ENCODE measurements at places on chromosomes 2 and 18. TPM values are rescaled to one million over a fixed set of nuclear protein-coding genes. Genes with fewer than 3 reads are reported as not detected.

Gene GTF2A1L
- not detected for total RNA-seq

Gene ASPRV1
- 1.0 TPM for total RNA-seq

Gene CCDC102B
- 1.2 TPM for total RNA-seq

Gene LGALSL
- total RNA-seq, result 2.6 TPM

Gene OR6B2
- total RNA-seq, result not detected

Gene FBXO48
- total RNA-seq, result 1.3 TPM

Gene ANKRD44
- total RNA-seq, result 120 TPM

Gene GGCX
- total RNA-seq, result 25.1 TPM

Gene CFAP221
- not detected for total RNA-seq

Gene MARCHF4
- not detected for total RNA-seq

Gene TRMT61B
- 17.3 TPM for total RNA-seq

Gene IER3IP1
- 14.2 TPM for total RNA-seq

Gene ARL5A
- 71.7 TPM for total RNA-seq

Gene GPBAR1
- 0.41 TPM for total RNA-seq

Gene GPR45
- total RNA-seq, result not detected

Gene KCNG3
- 0.16 TPM for total RNA-seq

Gene PLGLB1
- 2.1 TPM for total RNA-seq

Gene AGAP1
- 1.8 TPM for total RNA-seq
